ENCODE measurements at places on chromosomes 1 and 21. TPM values are rescaled to one million over a fixed set of nuclear protein-coding genes. Genes with fewer than 3 reads are reported as not detected.

LINGO4 gene
- not detected for total RNA-seq

OBSCN gene
- total RNA-seq: 10.2 TPM

IVL gene
- not detected for total RNA-seq

RPL5 gene
- 622 TPM for total RNA-seq

KIF21B gene
- 2.6 TPM for total RNA-seq

FAM43B gene
- 0.52 TPM for total RNA-seq

PLCH2 gene
- total RNA-seq: 3.2 TPM

DNM3 gene
- 23.7 TPM for total RNA-seq

CCDC24 gene
- total RNA-seq: 6.8 TPM

RNF186 gene
- total RNA-seq: not detected

ETNK2 gene
- 10.2 TPM for total RNA-seq

TESK2 gene
- 1.3 TPM for total RNA-seq

WDR77 gene
- total RNA-seq: 25.9 TPM

EXOC8 gene
- 13.8 TPM for total RNA-seq

TMIGD3 gene
- total RNA-seq: not detected

LIN28A gene
- not detected for total RNA-seq

STIL gene
- total RNA-seq: 5.0 TPM

TMPRSS15 gene
- not detected for total RNA-seq

All from chondrocyte (in vitro differentiated cells).